ENCODE measurements at places on chromosomes 1 and 21.
A peak's percentile ranks its signal among the peaks of the same experiment; 100 is the strongest.

DNA sequence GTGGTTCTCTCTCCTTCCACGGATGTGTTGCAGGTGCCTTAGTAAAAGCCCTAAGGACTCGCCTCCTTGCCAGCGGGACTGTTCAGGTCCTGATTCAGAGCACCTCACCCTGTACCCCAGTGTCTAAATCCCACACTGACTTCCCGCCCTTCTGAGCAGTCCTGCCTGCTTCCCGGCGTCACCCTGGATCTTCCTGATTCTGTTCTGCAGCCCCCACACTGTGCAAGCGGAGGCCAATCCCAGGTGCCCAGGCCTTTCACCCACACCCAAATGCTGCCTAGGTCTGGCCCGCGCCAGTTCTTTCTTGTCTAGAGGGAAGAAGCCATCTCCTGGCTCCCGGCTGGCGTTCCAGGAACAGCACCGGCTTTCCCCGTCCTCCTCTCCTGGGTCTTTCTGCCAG lies 95.9 kb upstream of the GALNT2 start:
- DNase-seq = no peak

DNA sequence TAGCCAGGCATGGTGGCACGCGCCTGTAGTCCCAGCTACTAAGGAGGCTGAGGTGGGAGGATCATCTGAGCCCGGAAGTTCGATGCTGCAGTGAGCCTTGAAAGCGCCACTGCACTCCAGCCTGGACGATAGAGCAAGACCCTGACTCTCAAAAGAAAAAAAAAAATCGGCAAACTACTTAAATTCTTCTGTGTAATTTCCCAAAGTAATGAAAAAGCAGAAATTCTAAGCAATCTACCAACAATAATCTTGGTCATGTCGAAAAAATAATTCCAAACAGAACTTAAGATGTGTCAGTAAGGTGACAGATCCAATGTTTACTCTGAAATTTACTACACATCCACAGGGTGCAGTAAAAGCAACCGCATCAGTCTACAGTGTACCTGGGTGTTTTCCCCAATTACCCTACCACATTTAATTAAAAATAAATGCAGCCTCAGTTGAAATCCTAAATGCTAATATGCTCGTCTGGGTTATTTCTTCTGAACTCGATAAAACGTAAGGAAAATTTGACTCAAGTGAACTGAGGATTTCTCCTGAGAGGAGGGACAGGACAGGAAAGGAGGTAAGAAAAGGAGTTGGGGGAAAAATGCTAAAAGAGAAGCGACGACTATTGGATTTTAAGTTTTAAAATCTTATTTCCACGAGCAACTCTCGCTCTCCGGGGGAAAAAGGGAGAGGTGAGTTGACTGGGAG lies 801 bp downstream of the EPRS1 start:
- no peak for DNase-seq

- no peak for DNase-seq
These were observed 397.1 kb upstream of the VAMP3 start for GRCh38 chr1:7373876-7374562.

DNA sequence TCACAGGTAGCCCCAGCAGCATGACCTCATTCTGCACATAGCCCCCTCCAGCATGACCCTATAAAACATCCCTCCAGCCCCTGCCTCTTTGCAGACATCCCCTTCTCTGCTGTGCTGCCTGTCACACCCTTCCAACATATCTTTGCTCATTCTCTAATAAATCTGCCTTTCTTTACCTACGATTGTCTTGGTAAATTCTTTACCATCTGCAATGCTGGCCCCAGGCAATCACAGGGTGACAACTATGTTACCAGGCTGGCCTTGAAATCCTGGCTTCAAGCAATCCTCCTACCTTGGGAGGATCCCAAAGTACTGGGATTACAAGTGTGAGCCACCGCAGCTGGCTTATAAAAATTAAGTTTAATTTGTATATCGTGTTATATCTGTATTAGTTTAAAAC lies 134.5 kb downstream of the VAV3 start:
- no peak for DNase-seq

DNA sequence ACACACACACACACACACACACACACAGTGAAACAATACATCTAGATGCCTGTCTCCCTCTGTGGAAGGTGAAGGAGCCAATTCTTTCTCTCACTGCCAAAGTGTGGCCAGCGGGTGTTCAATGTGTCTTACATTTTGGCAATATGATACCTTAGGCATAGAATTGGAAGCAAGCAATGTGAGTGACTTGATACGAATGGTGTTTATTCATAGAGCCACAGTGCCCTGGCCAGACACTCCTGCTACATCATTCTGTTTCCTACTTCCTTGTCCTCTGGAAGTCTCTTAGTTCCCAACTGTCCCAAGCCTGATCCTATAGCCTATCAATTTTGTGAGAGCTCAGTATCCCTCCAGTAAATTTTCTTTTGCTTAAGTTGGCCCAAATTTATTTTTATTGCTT lies 170.0 kb upstream of the L1TD1 start:
- no peak for DNase-seq

DNA sequence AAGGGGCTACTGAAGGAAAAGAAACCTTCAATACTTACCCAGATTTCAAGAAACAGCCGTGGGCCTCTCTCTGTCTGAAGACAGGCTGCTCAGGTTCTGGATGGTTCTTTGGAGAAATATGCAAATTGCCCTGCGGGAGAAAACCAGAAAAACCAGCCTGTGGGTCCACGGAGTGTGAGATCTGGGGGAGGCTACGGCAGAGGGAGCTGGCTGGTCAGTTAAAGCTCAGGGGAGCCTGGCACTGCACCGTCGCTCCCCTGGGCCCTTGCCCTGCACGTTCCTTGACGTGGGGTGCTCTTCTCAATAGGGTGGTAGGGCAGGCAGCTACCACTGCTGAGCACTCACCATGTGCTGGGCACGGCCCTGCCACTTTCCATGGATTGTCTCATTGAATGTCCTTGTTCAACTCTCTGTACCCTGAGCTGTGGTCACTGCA lies 12.7 kb downstream of the TMCO4 start:
- no peak for DNase-seq

DNA sequence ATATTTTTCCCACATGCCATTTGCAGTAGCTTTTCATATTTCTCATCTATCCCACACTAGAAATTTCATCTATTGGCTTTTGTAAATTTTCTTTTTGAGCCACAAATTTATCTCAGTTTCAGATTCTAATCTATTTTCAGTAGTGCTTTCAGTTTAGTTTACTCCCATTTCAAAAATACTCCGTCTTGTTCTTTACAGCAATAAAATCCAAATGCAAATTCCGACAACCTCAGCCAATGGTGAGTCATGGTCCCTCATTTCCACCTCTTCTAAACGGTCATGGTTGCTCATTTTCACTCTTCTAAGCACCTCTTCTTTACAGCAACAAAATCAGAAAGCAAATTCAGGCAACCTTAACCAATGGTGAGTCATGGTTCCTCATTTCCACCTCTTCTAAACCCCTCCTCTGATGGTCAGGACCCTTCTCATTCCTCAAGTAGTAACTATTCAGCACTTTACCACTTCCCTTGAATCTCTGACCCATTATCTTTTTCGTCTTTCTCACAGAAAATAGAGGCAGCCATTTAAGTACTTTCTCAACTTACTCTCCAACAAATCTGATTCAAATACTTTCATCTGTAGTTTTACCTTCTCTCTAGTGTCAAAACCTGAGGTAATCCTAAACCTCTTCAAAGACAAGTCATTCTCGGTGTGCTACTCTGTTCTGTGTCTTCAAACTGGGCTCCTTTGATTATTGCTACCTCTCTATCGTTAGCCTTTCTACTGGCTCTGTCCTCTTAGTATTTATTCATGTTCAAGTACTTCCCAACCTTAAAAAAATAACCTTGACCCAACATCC lies 34.4 kb downstream of the C21orf91 start:
- DNase-seq = no peak

DNA sequence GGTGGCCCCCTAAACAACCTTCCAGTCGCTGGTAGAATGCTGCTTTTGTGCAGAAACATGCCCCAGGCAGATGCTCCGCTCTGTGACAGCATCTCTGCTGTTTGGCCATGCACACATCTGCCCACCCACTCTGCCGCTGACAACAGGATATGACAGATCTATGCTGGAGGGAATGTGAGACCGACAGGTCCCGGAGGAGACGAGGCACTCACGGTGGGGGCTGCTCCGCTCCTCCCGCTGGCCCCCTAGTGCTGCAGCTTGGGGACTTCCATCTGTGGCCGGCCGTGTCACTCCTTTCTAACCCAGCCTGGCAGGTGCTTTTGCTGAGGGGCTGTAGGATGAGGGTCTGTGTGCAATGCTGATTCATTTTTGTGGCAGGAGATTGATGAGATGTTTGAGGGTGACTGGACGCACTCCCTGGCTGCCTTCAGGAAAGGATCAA lies 49.1 kb upstream of the DMRTB1 start:
- DNase-seq = peak; percentile 48

DNA sequence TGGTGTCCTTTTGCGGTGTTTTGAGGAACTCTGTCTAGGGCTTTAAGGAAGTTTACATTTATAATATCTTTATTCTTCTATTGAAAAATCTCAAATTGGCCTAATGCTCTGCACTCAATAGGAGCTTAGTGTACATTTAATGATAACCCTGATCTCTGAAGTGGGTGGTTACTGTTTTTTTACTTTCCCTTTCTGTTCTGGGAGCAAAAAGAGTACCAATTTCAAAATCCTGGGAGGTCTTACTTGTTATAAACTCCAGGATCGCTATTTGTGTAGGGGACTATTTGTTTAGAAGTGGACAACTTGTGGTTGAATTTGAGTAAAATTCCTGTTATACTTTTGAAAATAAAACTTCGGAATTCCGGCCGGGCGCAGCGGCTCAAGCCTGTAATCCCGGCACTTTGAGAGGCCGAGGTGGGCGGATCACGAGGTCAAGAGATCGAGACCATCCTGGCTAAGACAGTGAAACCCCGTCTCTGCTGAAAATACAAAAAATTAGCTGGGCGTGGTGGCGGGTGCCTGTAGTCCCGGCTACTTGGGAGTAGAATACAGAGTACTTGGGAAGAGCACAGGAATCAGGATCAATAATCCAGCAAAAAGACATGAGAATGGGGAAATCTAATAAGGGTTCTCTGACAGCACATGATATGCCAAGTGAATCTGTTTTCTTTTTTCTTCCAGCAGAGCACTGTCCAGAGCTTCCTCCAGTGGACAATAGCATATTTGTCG lies 1.1 kb downstream of the C4BPB start:
- no peak for DNase-seq

DNA sequence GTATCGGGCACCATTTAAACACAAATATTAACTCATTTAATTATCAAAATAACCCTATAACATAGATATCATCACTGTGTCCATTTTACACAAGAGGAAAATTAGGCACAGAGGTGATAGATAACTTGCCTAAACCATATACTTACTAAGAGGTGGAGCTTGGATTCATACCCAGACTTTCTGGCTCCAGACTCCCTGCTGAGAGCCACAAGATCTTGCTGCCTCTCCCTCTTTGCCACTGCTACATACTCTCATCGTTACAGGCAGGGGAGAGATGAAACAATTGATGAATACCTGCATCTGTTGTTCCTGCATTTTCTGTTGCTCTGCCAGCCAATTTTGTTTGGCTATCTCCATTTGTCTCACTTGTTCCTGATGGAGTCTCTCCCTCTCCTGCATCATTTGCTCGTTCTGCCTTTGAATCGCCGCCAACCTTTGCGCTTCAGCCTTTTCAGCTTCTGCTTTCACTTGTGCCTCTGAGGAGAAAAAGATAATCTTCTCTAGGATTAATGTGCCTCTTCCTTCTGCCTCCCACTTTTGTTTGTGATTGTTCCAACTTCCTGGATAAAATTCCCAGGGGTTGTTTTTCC lies 10.6 kb downstream of the GBP5 start:
- DNase-seq = no peak

- peak; percentile 59 for DNase-seq
These were observed 164.8 kb downstream of the PPIAL4G start for GRCh38 chr1:148318123-148318903.

- DNase-seq = no peak
These were observed 41.8 kb downstream of the MIS18A start for GRCh38 chr21:32237021-32237420.

- DNase-seq = no peak
These were observed 7.6 kb upstream of the FLG2 start for GRCh38 chr1:152367436-152367835.

GRCh38 chr1:2256435-2257244 lies 28.5 kb downstream of the SKI start:
- no peak for DNase-seq

DNA sequence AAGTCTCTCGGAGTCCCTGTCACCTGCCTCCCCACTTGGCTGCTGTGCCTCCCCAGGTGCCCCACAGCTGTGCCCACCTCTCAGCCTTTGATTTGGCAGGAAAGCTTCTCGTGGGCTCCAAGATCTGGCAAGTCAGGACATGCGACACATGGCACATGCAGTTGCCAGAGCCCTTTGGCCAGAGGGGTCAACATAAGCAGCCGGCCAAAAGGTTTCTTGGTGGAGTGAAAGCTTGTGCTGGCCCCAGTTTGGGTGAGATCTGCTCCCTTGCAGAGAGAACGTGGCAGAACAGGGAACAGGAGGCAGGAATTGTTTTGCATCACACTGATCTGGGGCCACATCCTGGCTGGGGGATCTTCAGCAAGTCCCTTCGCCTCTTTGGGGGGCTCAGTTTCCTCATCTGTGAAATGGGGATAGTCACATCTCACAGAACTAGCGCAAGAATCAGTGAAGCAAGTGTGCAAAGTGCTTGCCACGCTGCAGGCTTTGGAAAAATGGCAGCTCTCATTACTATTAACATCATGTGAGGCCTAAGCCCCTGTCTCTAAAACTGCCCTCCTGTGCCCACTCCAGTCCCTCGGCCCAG lies 232.6 kb downstream of the TRABD2B start:
- DNase-seq = no peak

GRCh38 chr1:231493421-231494185 lies 34.9 kb upstream of the TSNAX start:
- no peak for DNase-seq

DNA sequence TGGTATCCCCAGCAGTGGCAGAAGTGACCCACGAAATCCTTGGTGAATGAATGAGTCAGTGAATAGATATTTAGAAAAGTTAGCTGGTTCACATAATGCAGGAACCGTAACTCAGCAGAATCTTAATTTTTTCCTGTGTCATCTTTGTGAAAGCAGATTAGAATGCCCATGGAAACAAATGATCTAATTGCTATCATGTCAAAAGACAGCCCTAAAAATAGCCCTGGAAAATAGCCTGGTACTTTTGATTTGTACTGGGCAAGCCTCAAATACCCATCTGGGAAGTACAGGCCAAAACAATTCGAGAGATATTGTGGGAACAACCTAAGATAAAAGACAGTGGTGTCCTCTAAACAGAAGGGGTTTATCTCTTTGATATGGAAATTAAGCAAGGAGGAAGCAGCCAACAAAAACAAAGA lies 21.1 kb downstream of the FYB2 start:
- DNase-seq = no peak

DNA sequence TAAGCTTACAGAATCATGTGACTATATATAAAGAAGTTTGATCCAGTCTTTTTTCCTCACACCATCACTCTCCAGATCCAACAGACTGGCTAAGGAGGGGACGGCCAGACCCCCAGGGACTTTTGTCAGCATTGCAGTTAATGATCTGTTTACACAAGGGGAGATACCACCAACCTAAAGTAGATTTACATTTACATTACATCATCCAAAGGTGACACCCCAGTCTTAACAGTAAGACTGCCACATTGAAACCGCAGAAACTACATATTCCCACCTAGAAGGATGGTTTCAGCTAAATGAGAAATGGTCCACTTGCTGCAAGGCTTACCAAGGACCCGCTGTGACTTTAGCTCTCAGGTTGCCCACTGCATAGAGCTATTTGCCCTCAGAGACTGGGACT lies 3.4 kb downstream of the RCAN1 start:
- no peak for DNase-seq

GRCh38 chr21:32070676-32071330 lies 198.0 kb downstream of the HUNK start:
- no peak for DNase-seq

- peak; percentile 15 for DNase-seq
These were observed 58.0 kb downstream of the NKAIN1 start for GRCh38 chr1:31181515-31182343.
